RPMI7951 (cell line): ENCODE measurements at places on chromosomes 6 and 20.

GRCh38 chr6:108163644-108164542 is 1.9 kb upstream of the NR2E1 start:
- no peak for DNase-seq

DNA sequence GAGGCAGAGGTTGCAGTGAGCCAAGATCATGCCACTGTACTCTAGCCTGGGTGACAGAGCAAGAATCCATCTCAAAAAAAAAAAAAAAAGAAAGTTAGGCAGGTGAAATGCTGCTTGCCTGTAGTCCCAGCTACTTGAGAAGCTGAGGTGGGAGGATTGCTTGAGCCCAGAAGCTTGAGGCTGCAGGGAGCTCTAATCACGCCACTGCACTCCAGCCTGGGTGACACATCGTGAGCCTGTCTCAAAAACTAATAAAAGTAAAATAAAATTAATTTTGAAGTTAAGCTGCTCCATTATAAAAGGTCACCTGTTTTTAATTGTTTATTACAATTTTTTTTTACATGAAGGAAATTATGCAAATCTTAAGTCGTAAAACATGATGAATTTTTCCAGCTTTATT is 23.2 kb upstream of the SAMHD1 start:
- no peak for DNase-seq

- DNase-seq = no peak
These were observed 105.5 kb downstream of the MRPL14 start for GRCh38 chr6:44021589-44022295.

DNA sequence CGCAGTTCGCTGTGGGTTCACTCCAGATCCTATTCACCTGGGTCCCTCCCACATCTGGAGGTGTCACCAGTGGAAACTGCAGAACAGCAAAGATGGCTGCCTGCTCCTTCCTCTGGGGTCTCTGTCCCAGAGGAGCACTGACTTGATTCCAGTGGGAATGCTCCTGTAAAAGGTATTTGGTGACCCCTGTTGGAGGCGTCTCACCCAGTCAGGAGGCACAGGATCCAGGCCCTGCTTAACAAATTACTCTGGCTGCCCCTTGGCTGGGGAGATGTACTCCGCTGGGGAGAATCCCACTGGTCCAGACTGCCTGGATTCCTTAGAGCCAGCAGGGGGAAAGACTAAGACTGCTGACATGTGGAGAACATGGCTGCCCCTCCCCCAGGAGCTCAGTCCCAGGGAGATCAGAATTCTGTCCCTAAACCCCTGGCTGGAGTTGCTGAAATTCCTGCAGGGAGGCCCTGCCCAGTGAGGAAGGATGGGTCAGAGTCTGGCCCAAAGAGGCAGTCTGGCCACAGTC is 483.0 kb downstream of the CBLN4 start:
- no peak for DNase-seq

- no peak for DNase-seq
These were observed 64.8 kb downstream of the SNX9 start for GRCh38 chr6:157887892-157888291.

DNA sequence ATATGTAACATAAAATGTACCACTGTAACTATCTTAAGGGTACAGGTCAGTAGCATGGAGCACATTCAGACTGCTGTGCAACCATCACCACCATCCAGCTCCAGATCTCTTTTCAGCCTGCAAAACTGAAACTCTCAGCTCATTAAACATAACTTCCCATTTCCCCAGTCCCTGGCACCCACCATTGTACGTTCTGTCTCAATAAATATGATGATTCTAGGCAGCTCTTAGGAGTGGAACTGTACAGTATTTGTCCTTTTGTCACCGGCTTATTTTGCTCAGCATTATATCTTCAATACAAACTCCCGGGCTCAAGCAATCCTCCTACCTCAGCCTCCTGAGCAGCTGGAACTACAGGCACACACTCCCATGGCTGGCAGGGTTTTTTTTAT is 1.5 kb downstream of the ZC3H12D start:
- DNase-seq = no peak

DNA sequence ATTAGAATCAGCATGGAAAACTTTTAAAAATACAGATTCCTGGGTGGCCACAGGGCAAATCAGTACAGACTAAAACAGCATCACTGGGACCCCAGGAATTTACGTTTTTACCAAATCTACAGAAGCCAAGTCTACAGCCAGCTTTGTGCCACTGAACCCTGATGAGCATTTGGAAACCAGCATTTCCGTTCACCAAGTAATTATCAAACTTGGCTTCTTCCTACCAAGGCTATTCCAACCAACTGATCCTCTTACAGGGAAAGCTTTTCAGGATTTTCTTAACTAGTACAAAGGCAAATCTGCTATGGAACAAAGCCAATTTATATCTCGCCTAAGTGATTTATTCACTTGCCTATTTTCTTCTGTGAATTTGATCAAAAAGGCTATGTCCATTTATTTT is 47.0 kb downstream of the PLAGL1 start:
- DNase-seq = no peak

DNA sequence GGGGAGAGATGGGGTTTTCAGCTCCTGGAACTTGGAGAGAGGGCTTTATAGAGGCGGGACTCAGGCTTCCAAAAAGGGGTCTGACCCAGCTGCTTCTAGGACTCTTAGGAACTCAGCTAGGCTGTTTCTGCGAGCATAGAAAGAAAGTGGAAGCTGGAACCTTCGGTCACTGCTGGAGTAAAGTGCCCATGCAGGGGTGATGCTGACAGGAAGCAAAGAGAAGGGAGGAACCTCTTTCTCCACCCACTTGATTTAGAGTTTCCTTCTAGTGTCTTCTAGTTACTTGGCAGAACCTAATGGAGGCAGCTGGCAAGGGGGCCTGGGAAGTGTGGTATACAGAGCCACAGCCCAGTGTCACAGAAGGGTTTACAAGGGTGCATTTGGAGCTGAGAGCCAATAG is 283.6 kb downstream of the QKI start:
- no peak for DNase-seq

GRCh38 chr6:29502181-29502580 is 14.4 kb upstream of the MAS1L start:
- DNase-seq = no peak

DNA sequence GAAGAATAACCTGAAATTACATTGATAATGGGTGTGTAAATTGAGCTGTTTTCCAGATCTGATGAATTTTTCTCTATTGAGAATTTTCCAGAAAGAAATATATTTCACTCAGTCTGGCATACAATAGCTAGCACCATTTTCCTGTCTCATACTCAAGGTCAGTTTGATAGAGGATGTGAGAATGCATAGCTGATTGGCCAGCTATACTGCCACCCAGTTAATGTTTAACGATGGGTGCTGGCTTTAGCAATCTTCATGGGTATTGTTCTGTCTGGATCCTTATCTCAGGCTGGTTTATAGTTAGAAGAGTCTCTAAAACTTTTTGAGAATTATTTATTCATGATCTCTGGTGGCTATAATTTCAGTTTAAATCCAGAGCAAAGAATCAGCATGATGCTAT is 147.4 kb downstream of the HDGFL1 start:
- no peak for DNase-seq

- no peak for DNase-seq
These were observed 30.7 kb downstream of the PAK5 start for GRCh38 chr20:9808166-9808565.

DNA sequence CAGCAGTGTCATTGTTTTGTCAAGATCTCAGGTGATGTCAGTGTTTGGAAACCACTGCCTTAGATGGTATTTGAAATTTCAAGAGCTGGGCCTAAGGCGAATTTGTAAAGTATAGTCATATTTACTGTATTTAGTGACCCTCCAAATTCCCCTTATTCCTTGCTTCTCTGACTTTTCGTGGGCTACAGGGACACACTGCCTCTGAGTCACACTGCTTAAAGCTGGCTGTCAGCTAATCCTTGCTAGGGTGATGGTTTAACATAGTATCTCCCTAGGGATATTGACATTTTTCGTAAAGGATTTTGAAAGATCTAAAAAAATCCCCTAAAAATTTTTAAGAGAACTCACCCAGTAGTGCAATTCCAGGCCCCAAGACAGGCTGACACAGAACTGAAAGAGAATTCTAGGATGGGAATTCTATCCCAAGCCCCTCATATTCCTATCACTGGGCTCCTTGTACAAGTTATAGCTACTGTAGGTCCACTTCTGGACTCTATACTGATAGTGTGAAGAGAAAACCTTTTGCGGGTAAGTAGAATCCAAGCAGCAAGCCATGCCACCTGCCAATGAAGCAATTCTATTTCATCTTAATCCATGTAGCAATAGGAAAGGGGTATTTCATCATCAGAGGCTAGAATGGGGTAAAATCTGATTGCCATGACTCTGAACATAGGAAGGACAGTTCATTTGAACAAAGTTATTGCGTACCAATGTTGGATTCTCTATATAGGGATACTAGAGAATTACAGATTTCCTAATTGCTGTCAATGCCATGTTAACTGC is 4.3 kb downstream of the BMP6 start:
- no peak for DNase-seq

DNA sequence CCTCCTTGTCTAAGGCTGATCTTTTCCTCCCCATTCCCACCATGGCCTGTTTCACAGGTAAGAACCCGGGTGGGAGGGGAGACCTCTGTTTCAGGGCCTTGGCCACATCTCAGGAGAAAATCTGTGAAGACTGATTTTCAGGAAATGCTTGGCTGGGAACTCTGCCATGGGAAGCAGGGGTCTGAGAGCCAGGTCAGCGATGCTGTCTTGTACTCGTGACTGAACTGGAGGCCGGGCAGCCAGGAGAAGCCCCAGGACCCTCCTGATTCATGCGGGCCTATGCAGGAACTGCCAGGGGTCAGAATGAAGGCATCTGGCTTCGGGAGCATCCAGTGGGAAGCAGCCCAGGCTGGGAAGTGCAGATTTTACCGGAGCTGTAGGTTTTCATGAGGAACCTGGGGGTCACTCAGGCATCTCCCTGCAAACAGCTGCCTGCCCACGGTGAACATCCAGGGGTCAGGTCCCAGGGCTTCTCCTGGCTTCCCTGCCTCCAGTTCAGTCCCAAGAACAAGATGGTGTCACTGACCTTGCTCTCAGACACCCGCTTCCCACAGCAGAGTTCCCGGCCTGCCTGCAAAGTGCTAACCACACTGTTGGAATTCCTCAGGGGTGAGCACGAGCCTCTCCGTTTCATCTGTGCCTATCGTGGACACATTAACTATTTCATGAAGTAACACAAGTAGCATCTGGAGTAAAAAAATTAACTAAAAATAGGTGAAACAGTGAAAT is 90.2 kb upstream of the SULF2 start:
- peak; percentile 78 for DNase-seq

DNA sequence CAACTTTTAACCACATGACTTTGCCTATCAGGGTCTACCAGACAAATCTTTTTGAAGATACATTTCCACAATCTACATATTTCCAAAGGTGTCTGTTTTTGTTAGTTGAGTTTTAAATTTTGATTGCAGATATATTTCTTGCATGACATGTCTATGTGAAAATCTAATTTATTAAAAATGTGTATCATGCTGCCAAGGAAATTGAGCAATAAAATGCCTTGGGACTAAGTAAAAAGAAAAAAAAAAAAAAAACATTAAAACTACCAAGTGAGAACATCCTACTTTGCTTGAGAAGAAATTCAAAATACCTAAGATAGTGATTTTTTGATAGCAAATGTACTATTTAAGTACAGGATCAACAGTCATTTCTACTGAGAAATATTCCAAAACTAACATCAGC is 17.7 kb downstream of the SLC17A5 start:
- DNase-seq = no peak

GRCh38 chr6:37990762-37991525 is 171.4 kb downstream of the ZFAND3 start:
- peak; percentile 85 for DNase-seq

DNA sequence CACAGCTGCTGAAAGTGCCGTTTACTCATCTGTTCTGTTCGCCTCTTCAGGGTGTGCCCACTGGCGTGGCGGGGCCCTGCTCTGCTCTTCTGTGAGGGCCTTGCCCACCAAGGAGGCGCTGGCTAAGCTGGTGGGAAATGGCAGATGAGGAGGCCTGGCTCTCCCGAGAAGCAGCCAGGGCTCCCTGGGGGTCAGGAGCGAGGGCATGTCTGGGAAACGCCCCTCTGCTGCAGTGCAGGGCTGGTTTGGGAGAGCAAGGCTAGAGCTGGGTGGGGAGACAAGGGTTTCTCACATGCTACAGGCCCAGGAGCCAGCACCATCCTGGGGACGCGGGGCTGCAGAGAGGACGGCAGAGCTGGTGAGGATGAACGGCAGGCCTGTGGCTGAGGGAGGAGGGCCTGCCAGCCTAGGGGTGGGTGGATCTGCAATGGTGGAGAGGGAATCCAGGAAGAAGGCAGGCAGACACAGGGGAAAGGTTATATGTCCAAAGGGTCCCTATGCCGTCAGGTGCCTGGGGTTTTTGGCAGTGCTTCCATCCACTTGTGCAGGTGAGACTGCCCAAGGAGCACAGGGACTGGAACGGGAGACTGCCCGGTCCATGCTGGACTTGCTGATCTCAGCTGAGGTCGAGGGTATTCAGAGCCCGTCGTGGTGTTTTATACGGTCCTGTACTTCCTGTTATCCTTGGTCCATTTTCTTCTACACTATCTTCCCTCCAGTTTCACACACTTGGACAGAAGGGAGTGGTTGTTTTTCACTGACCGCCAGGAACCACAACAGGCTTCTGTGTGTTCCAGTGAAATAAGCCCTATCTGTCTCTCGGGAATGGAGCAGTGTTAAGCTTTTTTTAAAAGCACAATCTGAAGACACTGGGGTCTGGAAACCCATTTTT is 119.2 kb downstream of the SYCP2 start:
- DNase-seq = no peak

DNA sequence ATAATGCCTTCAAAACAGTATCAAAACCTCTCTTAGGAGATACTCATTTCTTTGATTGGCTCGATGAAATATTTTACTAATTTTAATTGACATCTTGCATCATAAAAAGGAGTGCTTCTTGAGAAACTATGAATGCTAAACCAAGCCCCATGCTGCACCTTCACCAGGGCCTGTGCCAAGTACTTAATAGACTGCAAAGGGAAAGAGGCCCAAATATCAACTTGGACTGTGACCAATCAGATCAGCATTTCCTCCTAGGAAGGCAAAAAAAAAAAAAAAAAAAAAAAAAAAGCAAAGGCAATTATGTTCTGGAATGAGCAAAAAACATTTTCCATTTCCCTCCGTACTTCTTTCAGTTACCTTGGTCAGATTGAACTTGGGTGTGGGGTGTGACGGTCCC is 253.0 kb upstream of the SOX4 start:
- no peak for DNase-seq

GRCh38 chr20:38748861-38749149 is 545 bp downstream of the ACTR5 start:
- no peak for DNase-seq

DNA sequence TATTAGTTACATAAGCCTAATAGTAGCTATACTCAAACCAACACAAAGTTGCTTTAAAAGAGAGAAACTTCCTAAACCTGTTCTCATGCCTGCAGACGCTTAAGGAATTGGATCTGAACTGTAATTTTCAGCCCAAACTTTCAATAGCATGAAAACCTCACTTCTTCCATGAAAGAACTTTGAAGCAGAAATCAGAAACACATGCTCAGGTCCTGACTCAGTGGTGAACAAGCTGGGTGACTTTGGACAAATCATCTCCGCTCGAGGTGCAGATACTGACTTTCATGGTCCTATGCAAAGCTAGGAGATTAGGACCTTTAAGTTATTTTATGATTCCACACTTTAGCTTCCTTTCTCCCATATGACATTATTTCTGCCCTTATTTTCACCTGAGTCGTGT is 36.5 kb downstream of the NOX3 start:
- peak; percentile 68 for DNase-seq
